ENCODE measurements at places on chromosomes 7 and 10.

DNA sequence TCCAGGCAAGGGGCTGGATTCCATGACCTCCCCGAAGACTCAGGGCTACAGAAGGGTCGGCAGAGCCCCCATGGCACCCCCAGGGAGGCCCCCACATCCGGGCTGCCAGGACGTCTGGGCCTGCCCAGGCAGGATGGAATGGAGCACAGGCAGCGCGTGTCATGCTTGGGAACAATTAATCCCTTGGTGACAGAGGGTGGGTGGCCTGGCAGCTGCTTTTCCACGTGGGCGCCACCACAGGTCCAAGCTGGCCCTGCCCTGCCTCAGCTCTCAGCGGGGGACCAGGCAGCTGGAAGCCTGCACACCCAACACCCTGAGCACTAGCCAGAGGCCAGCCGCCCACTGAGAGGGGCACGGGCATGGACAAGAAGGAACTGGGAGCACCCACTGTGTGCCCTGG, 11.4 kb downstream of the ELN start:
- no peak for DNase-seq

DNA sequence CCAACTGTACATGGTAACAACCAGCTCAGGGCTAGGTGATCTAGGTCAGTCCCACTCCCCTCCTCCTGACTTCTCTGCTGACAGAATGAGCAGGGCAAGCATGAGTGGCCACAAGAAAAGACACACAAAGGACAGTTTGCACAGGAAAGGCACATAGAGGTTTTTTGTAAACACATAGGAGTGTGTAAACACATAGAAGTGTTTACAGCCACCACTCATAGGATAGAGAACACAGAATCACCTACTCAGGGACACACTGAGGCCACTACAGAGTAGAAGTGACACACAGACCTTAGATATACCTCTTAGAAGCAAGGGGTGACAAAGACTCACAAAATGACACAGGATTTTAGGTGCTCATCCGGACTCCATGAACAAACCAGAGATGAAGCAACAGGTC, 19.0 kb downstream of the NUDCD3 start:
- no peak for DNase-seq

- DNase-seq = no peak
Measured at GRCh38 chr10:98956576-98957260, 278.9 kb downstream of the HPSE2 start.

DNA sequence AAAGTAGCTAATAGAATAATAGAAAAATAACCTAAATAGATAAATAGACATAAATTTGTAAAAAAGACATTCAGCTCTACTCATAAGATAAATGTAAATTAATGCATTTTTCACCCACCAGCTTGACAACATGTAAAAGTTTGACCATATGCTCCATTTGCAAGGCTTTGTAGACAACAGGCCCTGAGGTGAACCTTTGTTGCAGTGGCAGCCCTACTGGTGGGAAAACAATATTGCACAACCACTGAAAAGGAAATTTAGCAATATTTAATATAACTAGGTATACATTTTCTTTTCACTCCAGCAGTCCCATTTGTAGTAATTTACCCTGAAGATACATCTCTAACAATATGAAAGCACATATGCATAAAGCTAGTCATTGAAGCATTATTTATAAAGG, 39.0 kb upstream of the ADRA2A start:
- DNase-seq = no peak

DNA sequence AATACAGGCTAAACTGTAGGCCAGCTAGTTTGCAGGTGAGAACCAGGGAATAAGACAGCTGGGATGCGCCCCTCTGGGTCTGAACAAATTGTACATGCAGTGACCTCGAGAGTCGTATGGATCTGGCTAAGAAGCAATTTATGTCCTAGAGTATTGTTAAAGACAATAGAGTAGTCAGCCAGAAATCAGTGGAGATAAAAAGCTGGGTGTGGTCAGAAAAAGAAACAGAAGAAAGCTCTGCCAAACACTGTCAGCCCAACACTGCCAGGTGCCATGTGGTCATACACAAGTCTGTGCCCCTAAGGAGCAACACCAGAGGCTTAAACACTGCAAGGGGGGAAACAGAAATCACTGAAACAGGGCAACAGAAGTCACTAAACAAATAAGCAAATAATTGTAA, 62.2 kb downstream of the CNOT4 start:
- no peak for DNase-seq

Measured in CD4-positive, alpha-beta T cell treated with Interleukin-12 subunit alpha and Interleukin-12 subunit beta, for 1 hour (primary cell).